Fibroblast of lung (primary cell): ENCODE measurements at places on chromosomes 7 and 10. TPM values are rescaled to one million over a fixed set of nuclear protein-coding genes. Genes with fewer than 3 reads are reported as not detected.

ADRA2A gene
- total RNA-seq, result under 0.01 TPM in 2 replicates

NXPH1 gene
- total RNA-seq, result not detected in 2 replicates

IL15RA gene
- total RNA-seq, result 9.2 and 13.7 TPM in 2 replicates

SPDYE6 gene
- total RNA-seq, result not detected in 2 replicates

DNA sequence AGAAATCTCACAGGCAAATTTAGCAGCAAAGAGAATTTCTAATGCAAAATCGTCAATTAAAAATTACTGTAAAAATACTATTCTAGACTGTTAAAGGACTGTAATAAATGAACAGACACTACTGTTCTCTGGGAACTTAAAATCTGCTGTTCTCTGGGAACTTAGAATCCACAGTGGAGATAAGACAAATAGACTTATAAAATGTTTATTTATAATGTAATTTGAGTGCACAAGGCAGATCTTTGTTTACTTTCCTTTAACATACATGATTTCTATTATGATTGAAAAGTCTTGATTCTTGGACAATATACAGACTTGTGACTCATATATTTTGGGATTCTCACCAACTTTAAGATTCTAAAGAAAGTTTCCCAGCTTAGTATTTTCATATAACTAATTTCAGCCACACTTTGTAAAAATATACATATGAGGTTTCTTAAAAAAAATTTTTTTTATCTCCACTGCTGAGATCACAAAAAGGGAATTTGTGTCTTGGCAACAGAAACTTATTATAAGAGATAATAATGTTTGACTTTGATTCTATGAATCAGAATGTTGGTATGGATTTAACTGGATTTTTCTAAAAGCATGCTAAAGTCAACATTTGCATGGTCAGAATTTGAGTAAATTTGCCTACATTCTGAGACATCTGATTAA is 166.3 kb upstream of the RHOBTB1 start:
- peak; percentile 92 for DNase-seq

- DNase-seq, result no peak
These were observed 85.5 kb upstream of the OIT3 start for GRCh38 chr10:72808001-72808400.

DNA sequence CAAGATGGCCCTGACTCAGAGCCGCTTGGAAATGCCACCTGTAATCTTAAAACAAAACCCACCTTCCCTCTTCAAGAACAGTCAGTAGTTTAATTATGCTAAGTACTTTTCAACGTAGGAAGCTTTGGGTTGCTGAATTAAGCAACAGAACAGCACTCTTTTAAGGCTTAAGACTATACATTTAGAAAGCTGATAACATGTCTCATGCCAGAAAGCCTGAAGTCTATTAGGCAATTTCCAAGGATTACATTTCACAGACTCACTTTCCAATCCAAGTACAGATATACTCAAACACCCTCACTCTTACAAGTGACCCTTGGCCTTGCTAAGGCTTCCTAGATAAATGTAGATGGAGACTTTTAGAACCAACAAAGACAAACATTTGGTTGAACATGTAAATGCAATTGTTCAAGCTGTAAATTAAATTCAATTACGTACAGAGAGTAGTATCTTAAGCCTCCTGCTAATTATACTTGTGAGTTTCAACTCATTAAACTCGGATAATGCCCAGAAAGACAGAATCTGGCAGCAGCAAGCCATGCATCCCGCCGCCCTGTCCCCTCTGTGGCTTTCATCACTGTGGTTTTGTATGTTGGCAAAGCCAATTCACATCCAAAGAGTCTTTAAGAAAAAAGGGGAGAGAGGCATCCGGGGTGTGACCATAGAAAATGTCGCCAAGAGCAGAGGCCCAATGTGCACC is 283.1 kb upstream of the NRP1 start:
- DNase-seq, result peak; percentile 60

- DNase-seq, result no peak
These were observed 10.8 kb upstream of the POLM start for GRCh38 chr7:44093102-44093641.

DNA sequence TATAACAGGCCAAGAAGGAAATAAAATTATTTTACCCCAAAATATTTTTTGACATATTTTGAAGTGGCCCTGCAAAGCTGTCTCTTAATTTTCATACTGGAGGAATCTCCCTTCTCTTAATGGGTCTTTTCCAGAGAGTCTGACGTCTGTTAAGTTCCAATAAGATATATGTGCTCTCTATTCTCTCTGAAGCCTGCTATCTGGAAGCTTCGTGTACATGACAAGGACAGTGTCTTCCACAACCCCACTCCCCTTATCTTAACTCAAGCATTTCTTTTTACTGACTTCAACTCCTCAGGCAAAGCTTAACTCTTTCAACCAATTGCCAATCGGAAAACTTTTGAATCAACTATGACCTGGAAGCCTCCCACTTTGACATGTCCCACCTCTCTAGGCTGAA is 29.2 kb upstream of the IL15RA start:
- DNase-seq, result no peak

DNA sequence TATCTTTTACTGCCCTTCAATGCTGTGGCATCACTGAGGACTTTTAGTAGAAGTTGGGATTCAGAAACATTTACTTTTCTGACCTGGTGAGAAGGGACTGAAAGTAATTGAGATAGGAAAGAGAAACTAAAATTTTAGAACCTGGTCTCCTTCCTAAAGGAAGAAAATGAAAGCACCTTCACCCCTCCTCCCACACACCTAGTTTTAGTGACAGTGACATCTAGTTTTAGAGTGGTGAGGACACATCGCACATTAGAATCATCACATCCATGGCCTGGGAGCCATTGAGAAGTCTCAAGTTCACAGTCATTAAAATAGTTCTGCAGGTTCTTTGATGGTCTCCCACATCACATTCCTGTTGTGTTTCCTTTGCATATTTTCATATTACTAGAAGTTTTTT is 16.1 kb downstream of the TAS2R41 start:
- DNase-seq, result no peak
